ENCODE measurements at places on chromosomes 7 and 10. TPM values are rescaled to one million over a fixed set of nuclear protein-coding genes. Genes with fewer than 3 reads are reported as not detected.

The FLNC gene
- 133 TPM for total RNA-seq

The AKR1C4 gene
- not detected for total RNA-seq

The CYP3A4 gene
- total RNA-seq = not detected

The PAPSS2 gene
- total RNA-seq = 74.3 TPM

The TMEM178B gene
- total RNA-seq = 0.07 TPM

Measured in pulmonary artery endothelial cell (primary cell).